ENCODE measurements at places on chromosomes 12 and 14. TPM values are rescaled to one million over a fixed set of nuclear protein-coding genes. Genes with fewer than 3 reads are reported as not detected.

- DNase-seq: no peak
These were observed 105.2 kb downstream of the MED13L start for GRCh38 chr12:116172224-116172849.

GRCh38 chr12:19387161-19387560, 52.1 kb upstream of the AEBP2 start:
- no peak for DNase-seq

DNA sequence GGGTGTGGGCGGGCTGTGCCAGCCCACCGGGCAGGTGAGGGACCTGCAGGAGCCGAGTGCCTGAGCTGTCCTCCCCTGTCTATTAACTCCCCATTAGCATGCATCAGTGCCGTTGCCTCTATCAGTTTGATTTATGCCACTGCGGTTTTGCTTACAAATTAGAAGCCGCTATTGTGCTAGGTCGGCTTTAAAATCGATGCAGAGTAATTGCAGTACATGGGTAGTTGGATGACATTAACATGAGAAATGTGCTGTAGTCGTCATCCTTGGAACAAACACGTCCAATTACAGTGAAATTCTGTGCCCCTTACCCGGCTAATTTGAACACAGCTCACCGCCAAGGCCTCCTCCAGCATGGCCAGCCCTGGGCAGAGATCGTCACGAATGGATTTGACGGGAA, 145.8 kb downstream of the TSPAN9 start:
- no peak for DNase-seq

DNA sequence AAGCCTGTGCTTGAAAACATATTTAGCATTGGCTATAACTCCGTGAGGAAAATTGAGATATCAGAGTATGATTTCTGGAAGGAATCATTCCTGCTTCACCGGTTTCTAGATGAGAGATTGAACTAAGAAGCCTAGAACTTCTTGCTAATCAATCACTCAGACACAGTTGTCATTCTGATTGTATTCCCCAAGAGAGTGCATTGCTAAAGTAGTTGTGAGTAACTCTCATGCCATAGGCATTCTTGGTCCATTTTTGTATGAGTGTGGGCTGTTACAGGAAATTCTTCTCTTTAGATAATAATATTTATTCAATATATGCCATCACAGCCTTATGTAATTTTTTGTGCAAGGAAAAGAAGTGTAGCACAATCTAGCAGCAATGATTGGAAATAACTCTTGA, 893.3 kb upstream of the MDGA2 start:
- DNase-seq: no peak

DNA sequence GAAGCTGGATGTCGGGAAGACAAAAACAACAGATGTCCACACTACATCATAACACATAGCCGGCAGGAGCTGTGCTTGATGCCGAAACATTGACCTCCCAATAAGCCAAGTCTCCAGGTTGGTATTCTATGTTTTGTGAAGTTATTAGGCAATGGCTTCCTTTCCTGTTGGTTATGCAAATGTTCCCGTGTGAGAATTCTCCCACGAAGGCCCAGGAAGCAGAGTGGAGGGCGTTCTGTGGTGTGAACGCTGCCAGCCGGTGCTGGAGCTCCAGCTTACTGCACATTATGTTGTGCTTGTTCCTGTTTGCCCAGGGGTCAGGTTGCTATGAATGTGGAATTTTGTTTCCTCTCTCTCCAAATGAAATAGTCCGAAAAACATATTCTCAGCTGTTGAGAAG, 156.4 kb upstream of the HMGA2 start:
- DNase-seq: no peak

RALGAPA1 gene
- 31.7 TPM for total RNA-seq
